SK-MEL-5 (cell line): ENCODE measurements at places on chromosomes 1 and 21. TPM values are rescaled to one million over a fixed set of nuclear protein-coding genes. Genes with fewer than 3 reads are reported as not detected.
A peak's percentile ranks its signal among the peaks of the same experiment; 100 is the strongest.

GRCh38 chr21:21367583-21367982 is 369.4 kb downstream of the NCAM2 start:
- no peak for DNase-seq

Gene OLFML3
- total RNA-seq = 0.16 TPM in 1 of 2 replicates, not detected in the other

DNA sequence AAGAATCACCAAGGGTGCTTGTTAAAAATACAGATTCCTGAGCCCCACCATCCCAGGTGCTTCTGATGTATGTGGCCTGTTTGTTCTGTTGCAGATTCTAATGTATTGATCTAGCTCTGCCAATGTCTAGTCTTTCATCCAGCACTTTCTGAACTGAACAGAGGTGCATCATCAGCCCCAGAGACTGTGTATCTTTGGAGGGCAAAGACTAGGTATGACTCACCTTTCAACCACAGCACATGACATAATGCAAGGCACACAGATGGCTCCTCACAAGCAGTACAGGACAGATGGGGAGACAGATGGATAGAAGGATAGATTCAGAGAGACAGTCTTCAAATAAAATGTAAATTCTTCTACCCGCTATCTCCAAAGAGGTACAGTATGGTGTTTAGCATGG is 32.3 kb downstream of the CD58 start:
- DNase-seq = no peak

GRCh38 chr1:58874757-58875755 is 91.2 kb upstream of the JUN start:
- peak; percentile 89 for DNase-seq

DNA sequence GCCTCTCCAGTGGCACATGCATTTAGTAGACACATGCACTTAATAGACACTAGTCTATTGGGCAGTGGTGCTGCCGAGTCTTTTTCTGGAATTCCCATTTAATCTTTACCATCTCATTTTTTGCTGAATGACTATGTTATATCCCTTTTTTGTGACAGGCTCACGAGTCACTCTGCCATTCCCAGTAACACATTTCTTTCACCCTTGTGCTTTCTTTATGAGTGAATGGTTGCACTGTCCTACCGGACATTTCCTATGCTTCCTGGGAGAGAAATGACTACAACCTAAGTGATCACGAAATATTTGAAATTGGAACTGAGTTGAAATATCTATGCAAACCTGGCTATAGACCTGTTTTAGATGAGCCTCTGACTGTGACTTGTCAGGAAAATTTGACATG is 70.9 kb downstream of the C4BPA start:
- DNase-seq = no peak

GRCh38 chr1:12100071-12100470 is 37.0 kb downstream of the TNFRSF8 start:
- no peak for DNase-seq
